Epithelial cell of proximal tubule (primary cell): ENCODE measurements at places on chromosomes 11 and 22.

DNA sequence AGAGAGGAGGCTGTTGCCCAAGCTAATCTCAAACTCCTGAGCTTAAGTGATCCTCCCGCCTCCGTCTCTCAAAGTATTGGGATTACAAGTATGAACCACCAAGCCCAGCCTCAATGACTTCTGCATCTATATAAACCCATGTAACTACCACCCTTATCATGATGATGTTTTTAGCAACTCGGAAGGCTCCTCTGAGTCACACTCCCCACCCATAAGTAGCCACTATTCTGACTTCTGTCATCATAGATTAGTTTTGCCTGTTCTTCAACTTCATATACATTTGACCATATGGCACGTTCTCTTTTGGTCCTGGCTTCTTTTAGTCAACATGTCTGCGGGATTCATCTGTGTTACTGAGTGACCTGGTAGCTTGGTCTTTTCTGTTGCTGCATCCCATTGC is 6.4 kb upstream of the FOSL1 start:
- no peak for DNase-seq

- DNase-seq = no peak
Observed at GRCh38 chr22:30396871-30397655, at the start of gene SEC14L2. SEC14L2 (plus strand) TSS chr22:30397018; CDS start chr22:30397117, 99 bp downstream.

GRCh38 chr11:61775606-61776554 is 16.5 kb downstream of the TMEM258 start:
- no peak for DNase-seq

DNA sequence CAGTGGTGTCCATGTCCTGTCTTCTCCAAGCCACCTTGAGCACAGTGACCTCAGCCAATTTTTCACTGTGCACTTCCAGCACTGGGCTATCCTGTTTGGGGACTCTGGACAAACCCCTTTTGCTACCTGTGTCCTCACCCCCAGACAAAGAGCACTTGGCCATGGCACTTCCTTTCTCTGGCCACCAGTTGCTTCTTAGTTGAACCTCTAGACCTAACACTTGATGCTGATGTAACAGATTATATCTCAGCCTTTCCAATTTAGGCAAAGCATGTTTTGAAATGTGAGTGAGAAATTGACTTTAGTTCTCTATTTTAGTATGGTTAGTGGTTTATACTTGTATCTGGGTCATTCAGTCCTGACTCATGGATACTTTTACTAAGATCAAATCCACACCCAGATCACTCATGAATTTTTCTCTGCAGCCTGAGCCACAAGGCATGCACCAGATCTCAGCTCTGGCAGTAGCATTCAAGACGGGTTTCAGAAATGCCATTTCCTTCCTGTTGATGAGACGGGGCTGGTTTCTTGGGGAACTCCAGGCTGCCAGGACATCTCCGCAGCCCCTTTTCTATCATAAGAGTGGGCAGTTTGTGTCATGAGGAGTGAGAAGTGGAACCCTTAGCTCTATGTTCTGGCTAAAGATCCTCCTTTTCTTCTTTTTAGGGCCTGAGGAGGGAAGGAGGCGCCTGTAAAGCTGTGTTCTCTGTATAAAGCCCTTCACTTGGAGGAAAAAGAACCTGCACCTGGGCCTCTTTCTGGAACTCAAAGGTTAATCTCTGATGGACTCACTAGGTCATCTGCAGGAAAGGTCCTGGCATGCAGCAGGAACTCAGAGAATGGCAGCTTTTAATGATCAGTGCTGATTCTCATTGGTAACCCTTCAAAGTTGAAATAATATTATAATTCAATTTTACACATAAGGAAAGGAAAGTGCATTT is 185.6 kb upstream of the TENM4 start:
- peak; percentile 52 for DNase-seq
